Fibroblast of skin of right biceps (primary cell): ENCODE measurements at places on chromosomes 1 and 21.
A peak's percentile ranks its signal among the peaks of the same experiment; 100 is the strongest.

- no peak for DNase-seq
These were observed 10.3 kb downstream of the KDF1 start for GRCh38 chr1:26949926-26950319.

DNA sequence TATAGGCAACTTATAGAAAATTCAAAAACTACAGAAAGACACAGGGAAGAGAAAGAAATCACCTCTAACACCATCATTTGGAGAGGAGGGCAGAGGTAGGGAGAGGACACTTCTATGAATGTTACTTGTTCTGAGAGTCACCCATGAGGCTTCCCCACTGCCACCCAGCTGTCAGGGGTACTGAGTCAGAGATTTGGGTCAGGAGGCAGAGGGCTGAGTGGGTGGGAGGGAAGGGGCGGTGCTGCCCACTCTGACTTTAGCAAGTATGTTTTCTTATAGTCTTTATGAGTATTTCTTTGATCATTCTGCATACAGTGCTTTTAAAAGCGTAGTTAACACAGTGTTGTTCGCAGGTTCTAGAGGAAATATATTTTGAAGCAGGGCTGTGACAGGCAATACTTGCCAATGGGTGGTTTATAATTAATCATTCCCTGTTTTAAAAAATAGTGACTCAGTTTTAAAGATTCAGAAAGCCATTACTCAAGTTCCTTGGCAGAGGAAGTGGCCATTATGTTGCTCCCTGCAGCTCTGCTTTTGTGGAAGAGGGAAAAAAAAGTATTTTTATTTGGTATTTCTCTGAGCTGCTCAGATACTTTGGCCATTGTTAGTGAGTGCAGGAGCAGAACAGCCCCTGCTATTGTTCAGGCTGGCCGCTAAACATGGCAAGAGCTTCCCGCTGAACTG lies 18.3 kb downstream of the IL6R start:
- DNase-seq, result peak; percentile 61

- no peak for DNase-seq
These were observed 30.7 kb downstream of the CD58 start for GRCh38 chr1:116540088-116540487.

GRCh38 chr1:115753361-115753760 lies 15.2 kb downstream of the CASQ2 start:
- DNase-seq, result no peak

- DNase-seq, result no peak
These were observed at the start of gene LDLRAD1 for GRCh38 chr1:54017979-54018378. Gene LDLRAD1, minus strand, starts transcription at chr1:54018186. Its CDS starts 74 bp downstream, at chr1:54018112.

DNA sequence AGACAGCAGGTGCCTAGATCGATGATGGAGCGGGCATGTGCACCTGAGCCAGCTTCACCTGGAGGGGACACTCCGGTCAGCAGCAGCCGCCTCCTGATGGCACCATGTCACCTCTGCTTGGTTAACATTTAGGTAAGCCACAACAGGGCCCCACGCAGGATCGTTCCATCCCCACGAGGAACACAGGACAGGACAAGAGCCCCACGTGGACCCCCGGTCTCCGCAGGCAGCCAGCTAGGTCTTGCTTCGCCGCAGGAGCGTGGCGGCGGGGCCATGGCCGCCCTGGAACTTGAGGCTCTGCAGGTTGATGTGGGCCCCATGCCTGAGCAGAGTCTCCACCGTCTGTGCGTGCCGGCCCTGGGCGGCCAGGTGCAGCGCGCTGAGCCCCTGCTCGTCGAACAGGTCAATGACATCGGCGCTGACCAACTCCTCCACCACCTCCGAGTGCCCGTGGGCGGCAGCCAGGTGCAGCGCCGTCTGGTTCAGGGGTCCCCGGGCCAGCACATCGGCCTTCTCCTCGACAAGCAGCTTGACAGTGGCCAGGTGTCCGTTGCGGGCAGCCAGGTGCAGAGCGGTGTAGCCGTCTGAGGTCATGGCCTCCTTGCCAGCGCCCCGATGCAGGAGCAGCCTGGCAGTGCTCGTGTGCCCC lies 26.1 kb downstream of the RIPK4 start:
- no peak for DNase-seq

DNA sequence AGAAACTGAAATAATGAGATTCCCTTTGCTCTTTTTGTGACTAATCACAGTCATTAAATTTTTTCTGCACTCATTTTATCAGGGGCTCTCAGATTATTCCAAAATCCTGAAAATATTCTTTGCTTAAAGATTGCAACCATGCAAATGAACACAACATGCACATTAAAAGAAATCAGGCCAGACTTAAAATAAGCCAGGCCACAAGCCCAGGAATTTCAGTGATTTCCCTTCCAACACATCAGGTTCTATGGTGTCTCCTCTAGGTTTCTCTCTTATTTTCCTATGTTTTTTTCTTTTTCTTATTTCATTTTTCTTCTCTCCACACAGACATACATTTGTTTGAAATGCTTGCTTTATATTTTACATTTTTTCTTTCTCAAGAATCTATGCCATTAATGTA lies 65.3 kb downstream of the NIBAN1 start:
- DNase-seq, result no peak
